MV-4-11 (cell line): ENCODE measurements at places on chromosomes 4 and X.

DNA sequence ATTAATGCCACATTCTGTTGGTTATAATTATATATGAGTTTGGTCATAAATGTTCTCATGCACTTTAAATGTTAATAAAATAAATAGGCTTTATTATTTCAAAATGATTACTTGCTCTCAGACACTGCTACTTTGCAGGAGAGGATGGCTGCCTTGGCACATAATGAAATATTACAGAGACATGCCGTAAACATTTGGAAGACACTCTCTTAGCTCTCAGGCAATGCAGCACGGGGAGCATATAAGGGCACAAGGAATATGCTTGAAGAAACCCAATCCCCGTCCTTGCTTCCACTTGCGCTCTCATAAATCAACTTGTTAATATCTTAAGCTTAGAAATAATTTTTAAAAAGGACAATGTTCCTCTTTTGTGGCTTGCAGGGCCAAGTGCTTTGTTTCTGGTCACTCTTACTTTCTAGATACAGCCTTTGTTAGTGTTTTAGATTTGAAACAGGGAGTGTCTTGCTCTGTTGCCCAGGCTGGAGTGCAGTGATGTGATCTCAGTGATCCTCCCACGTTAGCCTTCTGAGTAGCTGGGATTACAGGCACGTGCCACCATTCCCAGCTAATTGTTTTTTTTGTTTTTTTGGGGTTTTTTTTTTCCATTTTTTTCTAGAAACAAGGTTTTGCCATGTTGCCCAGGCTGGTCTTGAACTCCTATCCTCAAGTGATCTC lies 445.0 kb downstream of the SPRY1 start:
- DNase-seq = no peak

GRCh38 chr4:138097912-138098600 lies 144.1 kb downstream of the SLC7A11 start:
- no peak for DNase-seq

DNA sequence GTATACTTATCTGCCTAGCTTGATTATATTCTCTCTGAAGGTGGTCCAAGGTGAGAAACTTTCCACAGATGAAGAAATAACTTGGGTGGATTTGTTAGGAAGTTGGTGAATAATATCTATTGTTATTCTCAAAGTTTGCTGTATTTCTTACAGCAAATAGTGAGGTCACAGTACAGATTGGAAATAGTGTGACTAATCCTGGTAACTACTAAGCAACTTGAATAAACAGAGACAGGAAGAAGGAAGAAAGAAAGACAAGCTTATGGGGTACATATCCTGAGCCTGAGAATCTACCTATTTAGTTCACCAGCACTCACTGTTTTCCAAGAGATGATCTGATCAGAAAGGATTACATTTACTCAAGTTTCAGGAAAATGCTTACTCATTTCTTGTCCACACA lies 1416.1 kb downstream of the RPA4 start:
- DNase-seq = no peak

DNA sequence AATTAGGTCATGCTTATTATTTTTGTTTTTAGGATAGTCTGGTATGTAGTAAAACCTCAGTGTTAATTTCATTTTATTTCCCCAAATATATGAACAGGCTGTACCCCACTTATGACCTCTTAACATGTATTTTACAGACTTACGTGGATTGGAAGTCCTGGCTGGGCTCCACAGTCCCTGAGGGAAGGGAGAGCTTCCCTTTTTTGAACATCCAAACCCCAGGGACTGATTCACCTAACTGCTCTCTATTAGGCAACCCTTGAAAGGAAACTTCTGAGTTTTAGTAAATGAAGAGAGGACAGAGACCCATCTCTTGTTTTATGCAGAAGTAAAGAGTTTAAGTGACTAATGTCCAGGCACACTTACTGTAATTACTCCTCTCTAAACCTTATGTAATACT lies 233.1 kb upstream of the SPRY1 start:
- DNase-seq = peak; percentile 78

- no peak for DNase-seq
Measured at GRCh38 chr4:76804096-76804495, 93.8 kb downstream of the SOWAHB start.

GRCh38 chrX:100615005-100615404 lies 21.6 kb downstream of the TSPAN6 start:
- peak; percentile 2 for DNase-seq

DNA sequence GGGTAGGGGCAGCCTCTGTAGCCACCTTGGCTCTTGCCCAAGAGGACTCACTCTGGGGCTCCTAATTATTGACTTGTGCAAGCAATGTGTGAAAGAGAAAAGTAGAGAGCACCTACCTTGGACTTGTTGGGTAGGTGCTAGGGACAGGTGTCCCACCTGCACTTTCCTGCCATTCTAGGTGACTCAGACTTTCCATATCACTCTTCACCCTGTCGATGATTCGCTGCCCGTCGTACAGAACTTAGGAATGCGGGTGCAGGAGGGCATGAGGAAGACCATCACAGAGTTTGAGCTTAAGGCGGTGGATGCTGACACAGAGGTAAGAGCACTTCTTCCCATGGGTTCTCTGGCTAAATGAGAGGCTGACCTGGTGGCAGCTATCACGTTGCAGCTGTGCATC lies 87.3 kb upstream of the ANXA3 start:
- no peak for DNase-seq

GRCh38 chr4:74665346-74665745 lies 129.0 kb downstream of the BTC start:
- no peak for DNase-seq

DNA sequence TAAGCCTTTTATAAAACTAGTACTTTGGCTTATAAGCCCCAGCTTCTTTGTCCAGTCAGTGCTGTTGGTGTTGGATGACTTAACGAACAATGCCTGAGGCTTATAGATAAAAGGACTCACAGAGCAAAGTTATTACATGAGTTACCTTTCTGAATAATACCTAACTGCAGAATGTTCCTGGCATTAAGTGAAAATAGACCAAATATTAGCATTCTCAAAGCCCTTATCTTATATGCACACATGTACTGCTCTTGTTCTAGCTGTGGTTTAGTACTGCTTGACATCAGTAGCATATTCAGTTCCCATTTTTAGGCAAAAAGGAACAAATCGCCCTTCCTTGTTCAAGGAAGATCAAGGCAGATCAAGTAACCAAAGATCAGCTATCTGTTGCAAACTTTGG lies 131.6 kb downstream of the ZNF330 start:
- peak; percentile 74 for DNase-seq

DNA sequence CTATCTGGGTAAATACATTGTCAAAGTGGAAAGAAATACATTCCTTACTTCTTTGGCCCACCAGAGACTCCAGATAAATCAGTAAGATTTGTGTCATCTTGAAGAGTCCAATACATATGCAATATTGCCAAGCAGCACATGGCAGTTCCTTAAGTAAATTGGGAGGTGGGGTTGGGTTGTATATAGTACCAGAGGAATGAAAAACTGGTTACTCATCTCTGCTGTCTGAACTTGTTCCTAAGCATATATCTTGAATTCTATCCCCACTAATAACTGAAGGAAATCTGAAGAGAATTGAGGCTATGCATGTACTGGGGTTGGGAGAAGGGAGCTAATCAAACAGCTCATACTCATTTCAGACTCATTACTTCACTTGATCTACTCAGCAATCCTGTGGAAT lies 14.8 kb downstream of the TCEAL8 start:
- no peak for DNase-seq

DNA sequence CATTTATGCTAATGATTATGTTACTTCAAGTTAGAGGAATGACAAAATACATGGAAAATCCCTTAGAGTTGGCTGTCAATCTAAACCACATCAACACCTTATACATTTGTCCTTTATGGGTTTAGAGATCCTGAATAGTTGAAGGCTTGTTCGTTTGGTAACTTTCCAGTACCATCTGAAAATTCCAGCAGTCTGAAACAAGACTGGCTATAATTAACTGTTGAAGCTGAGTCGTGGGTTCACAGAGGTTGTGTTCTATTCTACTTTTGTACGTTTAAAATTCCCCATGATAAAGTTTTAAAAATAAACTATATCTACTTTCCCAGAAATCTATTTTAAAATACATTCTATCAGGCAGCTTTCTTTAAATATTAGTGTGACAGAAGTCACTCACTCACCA lies 73.0 kb downstream of the USP46 start:
- DNase-seq = no peak

- DNase-seq = peak; percentile 64
Measured at GRCh38 chr4:139890816-139891215, 225.2 kb downstream of the MGST2 start.

GRCh38 chrX:43743100-43743822 lies 87.2 kb downstream of the MAOA start:
- no peak for DNase-seq

DNA sequence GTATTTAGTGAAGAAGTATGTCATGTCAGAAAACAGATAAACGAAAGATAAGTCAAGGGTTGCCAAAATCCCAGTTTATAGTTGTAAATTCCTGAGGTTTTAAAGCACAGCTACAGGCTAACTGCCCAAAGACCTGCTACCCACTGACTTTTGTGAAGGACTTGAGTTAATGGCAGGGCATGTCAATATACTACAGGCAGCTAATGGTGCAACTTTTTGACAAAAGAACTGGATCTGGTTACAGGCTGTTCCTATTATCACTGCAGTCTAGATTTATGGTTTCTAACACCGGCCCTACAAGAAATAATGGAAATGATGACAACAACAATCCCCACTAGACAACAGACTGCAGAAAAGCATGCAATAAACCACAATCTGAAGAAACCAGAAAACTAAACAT lies 6.4 kb downstream of the SCML2 start:
- DNase-seq = no peak

DNA sequence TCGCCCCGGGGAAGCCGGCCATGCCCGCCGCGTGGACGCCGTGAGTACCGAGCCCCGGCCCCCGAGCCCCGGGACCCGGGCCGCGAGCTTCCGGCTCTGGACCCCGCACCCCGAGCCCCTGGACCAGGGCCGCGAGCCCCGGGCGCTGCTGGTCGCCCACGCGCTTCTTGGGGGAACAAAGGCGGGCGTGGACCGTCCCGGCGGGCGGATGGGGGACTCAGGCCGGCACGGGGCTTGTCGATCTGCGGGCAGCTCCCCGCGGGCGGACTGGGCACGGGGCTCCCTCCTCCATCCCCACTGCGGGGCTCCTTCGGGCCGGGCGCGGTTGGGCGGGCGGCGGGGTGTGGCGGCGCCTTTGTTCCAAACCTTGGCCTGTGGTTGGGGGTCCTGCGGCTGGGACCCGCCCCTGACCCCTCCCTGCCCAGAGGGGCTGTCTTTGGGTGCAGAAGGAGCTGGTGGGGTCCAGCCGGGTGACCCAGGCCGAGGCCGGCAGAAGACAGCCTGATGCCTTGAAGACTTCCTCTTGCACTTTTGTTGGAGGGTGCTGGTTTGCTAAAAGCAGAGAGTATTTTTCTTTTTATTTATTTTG lies 25.2 kb upstream of the ADD1 start:
- no peak for DNase-seq

GRCh38 chr4:112329672-112330375 lies 32.7 kb downstream of the ALPK1 start:
- peak; percentile 74 for DNase-seq

- DNase-seq = no peak
Measured at GRCh38 chr4:70721747-70722146, at the start of gene RUFY3. RUFY3 (plus strand) TSS chr4:70721964; CDS start chr4:70722574, 610 bp downstream.

DNA sequence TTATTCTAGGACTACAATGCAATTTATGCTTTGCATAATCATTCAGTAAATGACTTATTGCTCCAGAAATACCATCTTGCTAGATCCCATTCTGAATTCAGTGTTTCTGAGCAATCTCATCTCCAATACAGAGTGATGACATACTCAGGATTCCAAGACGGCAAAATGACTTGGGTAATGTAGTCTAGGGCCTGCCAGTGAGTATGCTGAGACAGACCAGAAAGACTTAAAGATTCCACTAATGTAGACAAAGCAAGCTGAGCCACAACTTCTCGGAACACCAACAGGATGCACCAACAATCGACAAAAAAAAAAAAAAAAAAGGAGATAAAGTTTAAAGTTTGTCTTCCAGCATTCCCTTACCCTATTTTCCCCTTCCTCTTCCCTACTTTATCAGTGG lies 919 bp upstream of the SEC24B start:
- no peak for DNase-seq

- no peak for DNase-seq
Measured at GRCh38 chr4:104351706-104352105, 143.0 kb downstream of the CXXC4 start.

DNA sequence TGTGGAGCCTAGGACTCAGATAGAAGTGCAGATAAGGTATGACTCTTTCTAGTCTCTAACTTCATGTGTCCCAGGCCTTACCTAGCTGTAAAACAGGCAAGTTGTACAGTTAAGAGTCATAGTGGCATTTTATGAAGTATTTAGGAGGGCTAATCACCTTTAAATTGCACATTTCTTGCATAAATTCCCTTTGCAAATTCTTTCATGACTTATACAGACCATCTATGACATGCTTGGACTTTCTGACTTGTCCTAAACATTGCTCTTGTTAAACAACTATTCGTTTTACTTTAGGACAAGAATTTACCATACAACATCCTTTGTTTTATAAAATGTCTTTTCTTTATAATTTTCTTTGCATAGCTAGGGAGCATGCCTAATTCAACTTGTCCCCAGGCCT lies 7.8 kb upstream of the RRAGB start:
- DNase-seq = peak; percentile 6
